ENCODE measurements at places on chromosomes 6 and 20.

- DNase-seq: no peak
Measured at GRCh38 chr6:85406641-85407075, 43.2 kb upstream of the NT5E start.

- no peak for DNase-seq
Measured at GRCh38 chr6:149224399-149224798, 93.1 kb upstream of the TAB2 start.

DNA sequence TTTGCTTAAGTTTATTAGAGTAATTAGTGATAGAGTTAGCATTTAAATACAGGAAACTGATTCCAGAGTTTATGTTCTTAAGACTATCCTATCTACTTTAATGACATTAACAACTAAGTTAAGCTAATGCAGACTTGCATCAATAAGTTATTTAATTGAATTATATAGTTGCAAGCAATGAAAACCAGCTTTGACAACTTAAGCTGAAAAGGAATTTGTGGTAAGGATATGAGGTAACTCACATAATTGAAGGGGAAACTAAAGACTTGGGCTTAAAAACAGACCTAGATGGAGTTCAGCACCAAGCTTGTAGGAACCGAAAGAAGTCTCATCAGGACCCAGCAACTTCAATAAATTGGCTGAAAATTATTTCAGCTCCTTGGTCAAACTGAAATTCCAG, 222.3 kb downstream of the IBTK start:
- DNase-seq: no peak

DNA sequence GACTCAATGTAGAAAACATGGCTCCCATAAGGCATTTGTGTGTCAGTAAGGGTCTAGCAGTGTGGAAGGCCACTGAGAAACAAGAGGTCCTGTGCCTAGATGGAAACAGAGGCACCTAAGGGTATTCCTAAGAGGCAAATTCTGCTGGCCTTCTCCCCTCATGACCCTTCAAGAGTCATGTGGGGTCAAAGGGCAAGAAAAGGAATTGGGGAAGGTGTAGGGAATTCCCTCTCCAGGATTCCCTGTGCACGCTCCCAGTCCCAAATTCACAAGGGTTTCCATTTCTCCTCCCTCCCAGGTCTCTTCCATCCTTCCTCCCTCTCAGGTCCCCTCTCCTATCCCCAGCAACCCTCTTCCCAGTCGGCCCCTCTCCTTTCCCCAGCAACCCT, 568 bp downstream of the AGPAT1 start:
- no peak for DNase-seq

GRCh38 chr20:62796699-62797491, 622 bp downstream of the MRGBP start:
- DNase-seq: no peak

- no peak for DNase-seq
Measured at GRCh38 chr20:33443006-33443511, 504 bp downstream of the SNTA1 start.

GRCh38 chr6:148873154-148873553, 126.3 kb downstream of the UST start:
- DNase-seq: no peak

- DNase-seq: no peak
Measured at GRCh38 chr6:79034865-79035264, 43.2 kb downstream of the PHIP start.

DNA sequence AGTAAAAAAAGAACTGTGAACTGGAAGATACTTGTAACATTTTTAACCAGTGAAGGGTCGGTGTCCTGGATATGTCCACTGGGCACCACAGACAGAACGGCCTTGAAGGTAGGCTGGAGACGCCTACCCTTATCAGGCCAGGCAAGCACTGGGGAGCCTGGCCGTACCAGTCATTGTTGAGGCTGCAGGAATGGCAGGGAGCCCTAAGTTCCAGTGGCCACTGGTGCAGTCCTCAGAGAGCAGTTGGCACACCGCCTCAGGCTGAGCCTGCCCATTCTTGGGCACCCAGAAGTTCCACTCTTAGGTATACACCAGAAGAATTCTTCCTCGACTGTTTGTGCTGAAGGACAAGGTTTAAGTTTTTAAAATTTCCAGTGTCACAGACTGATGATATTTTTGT, 20.5 kb downstream of the DNAJC5 start:
- no peak for DNase-seq

DNA sequence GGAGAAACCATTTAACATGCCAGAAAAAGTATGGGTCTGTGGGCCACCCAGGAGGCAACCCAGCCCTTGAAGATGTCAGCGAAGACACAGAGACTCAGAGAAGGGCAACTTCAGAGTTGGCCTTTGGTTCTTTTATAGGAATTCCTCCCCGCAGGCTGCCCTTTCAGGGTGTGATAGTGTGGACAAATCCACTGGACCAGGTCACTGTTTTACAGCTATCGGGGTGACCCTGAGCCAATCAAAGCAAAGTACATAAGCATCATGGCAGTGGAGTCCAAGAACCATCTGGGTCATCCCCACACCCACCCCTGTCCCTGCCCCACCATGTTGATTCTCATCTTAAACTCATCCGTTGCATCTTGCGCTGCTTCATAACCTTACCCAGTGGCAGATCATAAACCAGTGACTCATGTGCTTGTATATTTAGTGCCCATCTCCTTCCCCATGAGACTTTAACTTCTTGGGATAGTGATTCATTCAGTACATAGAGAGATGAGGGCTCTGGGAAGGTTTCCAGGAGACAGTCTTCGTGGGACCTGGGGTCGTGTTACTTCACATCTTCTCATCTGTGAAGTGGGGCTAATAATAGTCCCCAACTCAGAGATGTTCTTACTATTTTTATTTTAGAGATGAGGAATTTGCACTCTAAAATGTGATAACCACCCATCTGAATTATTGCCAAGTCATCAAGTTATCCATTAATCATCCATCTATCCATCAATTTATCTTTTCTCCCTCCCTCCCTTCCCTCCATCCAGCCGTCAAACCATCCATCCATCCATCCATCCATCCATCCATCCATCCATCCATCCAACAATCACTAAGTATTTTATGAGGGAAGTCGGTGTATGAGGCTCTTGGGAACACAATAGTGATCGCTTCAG, 51.0 kb downstream of the EDN3 start:
- DNase-seq: no peak

- DNase-seq: peak; percentile 52
Measured at GRCh38 chr6:44234101-44235025, 11.0 kb downstream of the SLC29A1 start.

DNA sequence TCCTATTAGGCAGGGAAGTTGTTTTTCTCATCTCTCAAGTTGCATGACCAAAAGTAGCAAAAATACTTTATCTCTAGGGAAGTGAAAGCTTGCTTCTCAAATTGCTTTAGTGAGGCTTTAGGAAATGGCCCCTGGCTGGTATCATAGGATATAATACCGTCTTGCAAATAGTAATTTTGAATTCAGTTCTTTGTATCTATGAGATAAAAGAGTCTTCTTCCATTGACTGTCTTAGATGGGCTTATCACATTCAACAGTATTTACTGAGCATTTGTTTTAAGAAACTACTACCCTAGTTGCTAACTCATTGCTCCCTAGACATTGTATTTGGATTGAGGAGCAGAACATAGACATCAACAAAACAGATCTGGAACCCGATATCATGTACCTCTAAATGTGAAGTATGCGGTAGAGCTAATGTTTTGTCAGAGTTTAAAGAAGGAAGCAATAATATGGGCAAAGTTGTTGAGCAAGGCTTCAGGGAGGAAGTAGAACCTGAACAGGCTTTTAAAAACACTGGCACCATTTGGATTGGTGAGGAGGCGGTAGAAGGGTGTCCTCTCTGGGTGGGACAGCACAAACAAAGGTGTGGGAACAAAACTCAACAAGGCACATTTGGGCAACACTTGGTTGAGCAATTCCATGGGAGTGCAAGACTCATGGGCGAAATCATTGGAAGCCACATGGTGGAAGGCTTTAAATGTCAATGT, 101.5 kb downstream of the SGK1 start:
- DNase-seq: no peak

DNA sequence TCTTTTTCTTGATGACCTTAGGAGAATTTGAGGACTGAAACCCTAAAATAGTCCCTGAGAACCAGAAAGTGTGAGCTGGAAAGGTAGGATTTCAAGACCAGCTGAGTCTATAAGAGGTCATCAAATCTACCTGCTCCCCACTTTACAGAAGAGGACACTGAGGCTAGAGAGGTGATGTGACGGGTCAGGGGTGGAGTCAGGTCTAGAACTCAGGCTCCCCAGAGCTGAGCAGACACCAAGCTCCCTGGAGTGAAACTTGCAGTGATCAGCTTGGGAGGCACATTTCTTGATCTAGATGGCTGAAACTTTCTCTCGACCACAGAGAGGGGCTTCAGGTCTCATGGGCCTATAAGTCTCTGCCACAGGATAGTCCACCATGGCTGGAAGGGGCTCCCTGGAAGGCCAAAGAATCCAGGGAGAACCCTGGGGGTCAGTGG, 55.1 kb downstream of the HNF4A start:
- DNase-seq: no peak

DNA sequence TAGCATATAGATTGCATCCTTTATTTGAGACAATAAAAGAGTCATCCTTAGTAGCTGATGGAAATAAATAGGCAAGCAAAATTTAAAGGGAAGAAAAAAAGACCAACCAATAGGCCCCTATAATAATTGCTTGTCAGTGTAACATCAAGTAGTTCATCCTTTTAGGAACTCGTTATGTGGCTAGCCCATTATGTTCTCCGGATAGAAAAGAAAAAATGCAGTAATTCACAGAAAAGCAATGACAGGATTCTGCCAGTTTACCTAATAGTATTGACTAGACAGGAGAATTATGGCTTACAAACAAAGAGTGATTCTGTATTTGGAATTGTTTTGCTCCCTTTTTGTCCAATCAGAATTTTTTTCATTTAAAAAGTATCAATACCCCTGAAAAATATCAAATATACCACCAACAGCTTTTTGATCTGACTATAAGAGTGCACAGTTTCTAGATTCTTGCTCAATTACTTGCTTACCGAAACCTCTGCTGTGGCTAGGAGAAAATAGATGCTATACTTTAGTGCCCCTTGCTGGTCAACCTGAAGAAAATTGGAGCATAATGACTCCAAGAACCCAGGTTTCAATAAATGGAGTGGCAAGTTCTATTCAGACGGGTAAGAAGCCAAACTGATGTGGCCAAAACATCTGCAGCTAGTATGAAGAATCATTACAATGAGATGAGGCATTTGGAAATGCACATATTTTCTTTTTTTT, 91.5 kb upstream of the SASH1 start:
- DNase-seq: no peak

DNA sequence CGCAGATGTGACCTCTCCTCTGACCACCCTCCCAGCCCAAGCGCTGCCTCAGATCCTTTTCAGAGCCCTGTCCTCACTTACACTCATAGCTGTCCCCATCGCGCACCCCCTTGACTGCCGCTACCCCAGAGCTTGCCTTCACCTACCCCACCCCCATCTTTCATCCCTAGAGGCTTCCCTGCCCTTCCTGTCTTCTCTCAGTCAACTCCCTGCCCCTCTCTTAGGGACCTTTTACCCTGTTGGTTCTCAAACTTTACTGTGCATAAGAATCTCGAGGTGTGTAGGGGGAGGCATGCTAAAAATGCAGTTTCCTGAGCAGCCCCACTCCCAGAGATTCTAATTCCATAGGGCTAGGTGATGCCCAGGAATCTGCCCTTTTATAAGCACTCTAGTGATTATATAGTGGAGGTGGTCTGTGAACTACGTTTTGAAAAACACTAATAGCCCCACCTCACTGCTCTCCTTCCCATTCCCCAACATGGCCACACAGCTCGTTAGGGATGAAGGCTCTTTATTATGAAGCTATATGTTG, 725 bp downstream of the TM9SF4 start:
- no peak for DNase-seq

- no peak for DNase-seq
Measured at GRCh38 chr20:57315083-57315975, 14.3 kb upstream of the SPO11 start.

DNA sequence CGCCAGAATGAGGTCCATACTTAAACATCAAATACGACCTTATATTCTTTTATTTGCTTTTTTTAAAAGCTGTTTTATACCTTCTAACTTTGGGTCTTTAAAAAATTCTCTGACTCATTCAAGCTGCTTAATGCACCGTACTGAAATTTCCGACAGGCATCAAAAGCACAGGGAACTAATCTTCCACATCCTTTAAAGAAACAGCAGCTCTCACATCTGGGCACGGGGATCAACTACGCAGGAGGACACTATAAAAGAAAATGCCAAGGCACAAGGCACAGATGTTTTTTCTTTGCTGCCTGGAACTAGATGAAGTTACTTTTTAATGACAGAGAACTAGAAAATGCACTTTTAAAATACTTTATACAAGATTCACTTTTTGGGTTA, 112.4 kb upstream of the ARG1 start:
- no peak for DNase-seq

DNA sequence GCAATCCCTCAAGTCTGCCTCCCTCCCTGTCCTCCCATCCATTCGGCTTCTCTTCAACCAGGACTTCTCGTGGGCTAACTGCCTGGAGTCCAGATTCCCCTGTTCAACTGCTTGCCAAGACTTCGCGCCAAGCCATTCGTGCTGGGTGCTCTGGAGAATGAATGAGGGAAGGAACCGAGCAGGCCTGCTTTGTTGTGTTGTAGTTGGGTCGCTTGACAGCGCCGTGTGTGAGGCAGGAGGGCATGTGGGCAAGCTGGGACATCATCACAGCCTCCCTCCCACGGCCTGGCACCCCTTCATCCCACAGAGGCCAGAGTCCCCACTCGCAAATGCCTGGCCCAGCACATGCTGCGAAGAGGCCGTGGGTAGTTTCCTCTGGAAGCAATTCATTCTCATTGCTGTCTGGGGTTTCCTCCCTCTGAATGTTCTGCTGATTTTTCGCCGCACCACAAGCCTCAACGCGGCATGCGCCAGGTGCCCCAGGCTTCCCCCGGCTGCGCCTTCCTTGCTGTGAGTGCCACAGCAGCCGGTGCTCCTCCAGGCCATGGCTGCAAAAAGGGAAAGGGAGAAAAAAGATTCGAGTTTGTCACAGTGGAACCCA, 336.0 kb downstream of the QKI start:
- no peak for DNase-seq

DNA sequence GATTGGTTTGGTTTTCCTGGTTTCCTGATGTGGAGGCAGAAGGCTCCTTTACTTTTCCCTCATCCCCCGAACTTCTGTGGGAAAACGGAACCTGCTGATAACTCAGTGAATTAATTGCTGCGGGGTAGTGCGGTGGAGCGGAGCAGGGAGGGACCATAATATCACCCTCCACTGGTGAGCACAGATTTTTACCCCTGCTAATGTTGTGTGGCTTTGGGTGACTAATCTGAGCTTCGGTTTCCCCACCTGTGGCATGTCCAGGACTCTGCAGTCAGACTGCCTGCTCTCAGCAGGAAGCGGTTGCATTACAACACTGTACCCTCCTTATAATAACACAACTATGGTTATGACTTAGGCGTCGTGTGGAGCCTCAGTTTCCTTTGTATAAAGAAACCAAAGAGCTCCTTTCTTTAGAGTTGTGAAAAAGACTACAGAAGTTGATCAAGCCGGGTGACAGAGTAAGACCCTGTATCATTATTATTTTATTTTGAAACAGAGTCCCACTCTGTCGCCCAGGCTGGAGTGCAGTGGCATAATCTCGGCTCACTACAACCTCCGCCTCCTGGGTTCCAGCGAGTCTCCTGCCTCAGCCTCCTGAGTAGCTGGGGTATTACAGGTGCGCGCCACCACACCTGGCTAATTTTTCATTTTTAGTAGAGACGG, 2.2 kb upstream of the ID1 start:
- DNase-seq: no peak
